ENCODE measurements at places on chromosomes 5 and 9.

DNA sequence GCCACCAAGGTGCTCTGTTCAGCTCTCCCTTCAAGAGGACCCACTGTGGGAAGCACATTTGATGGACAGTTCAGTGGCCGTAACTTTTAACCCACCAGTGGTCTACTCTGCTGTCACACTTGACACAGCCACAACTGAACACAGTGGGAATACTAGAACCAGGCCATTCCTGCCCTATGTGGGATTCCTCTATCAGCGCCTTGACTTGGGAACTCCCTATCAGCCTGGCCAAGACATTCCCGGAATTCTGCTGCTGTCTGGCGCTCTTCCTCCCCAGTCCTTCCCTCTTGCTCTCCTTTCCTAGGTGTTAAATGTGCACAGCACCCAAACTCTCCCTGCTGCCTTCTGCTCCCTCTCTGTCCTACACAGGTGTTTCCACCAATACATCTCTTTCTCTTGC is 23.1 kb upstream of the SH3PXD2B start:
- no peak for DNase-seq

GRCh38 chr5:10632110-10632761 is 68.4 kb downstream of the ANKRD33B start:
- no peak for DNase-seq

DNA sequence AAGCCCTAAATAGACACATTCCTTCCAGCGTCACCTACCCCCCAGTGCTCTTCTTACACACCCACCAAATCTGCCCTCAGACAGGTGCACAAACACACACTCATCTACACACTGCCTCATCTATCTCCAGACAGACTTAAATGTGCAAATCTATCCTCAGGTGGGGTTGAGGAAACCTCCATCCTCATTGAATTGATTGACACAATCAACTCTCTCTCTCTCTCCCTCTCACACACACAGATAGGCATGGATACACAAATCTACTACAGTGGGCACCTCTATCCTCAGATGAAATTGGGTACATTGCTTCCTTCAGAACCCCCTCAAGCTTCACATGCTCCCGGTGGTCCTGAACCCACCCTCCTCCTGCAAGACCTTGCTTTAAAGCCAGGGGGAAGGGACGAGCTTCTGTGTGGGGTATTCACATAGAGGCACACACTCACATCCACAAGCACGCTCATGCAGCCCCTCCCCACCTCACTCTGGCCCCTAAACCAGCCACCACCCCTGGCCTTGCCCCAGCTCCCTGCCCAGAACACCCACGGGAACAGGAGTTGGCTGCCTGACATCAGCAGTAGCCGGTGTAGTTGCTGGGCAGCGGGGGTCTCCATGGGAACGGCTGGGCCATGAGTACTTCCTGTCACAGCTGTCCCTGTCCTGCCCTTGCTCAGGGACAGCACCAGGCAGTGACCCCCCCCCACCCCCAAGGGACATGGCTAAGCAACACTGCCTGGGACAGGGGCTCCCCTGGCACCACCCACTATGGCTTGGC is 22.8 kb downstream of the PCDH1 start:
- no peak for DNase-seq

GRCh38 chr9:97384406-97385262 is 27.3 kb upstream of the TDRD7 start:
- no peak for DNase-seq

GRCh38 chr5:1468247-1468612 is 23.0 kb upstream of the SLC6A3 start:
- peak; percentile 44 for DNase-seq

DNA sequence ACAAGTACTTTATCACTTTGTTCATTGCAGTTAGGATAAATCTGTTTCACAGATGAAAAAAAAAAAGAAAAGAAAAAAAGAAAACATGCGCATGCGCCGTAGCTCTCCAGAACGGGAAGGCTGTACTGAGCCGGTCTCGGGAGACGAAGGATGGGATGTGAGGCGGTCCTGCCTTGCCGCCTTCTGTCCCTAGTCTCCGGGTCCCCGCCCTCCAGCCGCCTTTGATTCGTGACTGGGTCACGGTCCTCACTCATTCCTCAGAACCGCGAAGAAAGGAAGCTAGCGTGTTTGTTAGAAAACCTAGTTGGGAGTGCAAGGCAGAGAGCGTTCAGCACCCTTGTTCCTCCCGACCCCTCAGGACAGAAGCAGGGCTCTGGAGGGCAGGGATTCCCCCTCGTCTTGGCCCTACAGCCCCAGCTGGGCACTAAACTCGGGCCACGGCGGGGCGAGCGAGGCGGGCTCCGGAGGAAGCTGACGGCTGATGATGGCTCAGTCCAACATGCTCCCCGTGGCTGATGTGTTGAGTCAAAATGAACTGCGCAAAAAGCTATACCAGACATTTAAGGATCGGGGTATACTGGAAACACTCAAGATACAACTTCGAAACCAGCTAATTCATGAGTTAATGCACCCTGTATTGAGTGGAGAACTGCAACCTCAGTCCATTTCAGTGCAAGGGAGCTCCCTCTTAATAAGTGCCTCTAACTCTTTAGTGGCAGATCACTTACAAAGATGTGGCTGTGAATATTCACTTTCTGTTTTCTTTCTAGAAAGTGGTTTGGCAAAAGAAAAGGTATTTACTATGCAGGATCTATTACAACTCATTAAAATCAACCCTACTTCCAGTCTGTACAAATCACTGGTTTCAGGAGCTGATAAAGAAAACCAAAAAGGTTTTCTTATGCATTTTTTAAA is 40.0 kb downstream of the CPLANE1 start:
- DNase-seq, result no peak

GRCh38 chr9:2043243-2043642 is 28.1 kb downstream of the SMARCA2 start:
- DNase-seq, result no peak

GRCh38 chr5:108858959-108859358 is 111.3 kb downstream of the FER start:
- no peak for DNase-seq

DNA sequence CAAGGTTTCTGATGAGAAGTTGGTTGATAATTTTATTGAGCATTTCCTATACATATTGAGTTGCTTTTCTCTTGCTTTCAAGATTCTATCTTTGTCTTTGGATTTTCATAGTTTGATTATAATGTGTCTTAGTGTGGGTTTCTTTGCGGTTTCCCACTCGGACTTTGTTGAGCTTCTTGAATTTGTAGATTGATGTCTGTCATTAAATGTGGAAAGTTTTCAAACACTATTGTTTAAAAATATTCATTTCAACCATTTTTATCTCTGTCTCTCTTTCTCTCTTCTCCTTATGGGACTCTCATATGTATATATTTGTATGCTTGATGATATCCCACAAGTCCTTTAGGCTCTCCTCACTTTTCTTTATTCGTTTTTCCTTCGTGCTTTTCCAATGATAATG is 18.5 kb upstream of the PCDHA1 start:
- no peak for DNase-seq

Measured in amygdala (tissue), 56 donors.